ENCODE measurements at places on chromosomes 2 and 18. TPM values are rescaled to one million over a fixed set of nuclear protein-coding genes. Genes with fewer than 3 reads are reported as not detected.

MYOM1 gene
- not detected for total RNA-seq

DLX1 gene
- total RNA-seq, result 1.0 TPM

CREG2 gene
- not detected for total RNA-seq

TCF23 gene
- total RNA-seq, result not detected

DNA sequence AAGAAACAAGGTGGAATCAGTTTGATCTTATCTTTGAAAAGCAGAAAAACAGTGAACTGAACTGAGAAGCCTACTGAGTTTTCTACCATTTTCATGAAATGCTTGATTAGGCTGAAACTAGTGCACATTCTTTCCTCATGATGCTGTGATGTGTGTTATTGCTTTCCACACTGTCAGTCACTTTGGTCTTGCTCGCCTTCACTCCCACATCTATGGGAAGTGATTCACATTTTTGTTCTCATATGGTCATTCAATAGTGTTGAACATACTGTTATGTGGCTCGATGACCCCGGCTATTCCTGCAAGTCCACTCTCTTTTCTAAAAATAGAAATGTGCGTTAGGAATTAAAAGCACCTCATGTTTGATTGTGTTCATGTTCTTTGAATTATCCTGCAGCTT lies 129.7 kb downstream of the TGIF1 start:
- H3K27ac ChIP-seq, result no peak overlapping the region
- DNase-seq, result peak; percentile 30
- H3K27me3 ChIP-seq, result no peaks in the 10 kb centered on the region

- no peaks in the 10 kb centered on the region for H3K27me3 ChIP-seq
- no peak overlapping the region for H3K4me3 ChIP-seq
- H3K36me3 ChIP-seq, result no peaks in the 10 kb centered on the region
- DNase-seq, result no peak
These were observed 46.7 kb upstream of the FLACC1 start for GRCh38 chr2:201403880-201404279.

GRCh38 chr2:33292981-33293595 lies 183.4 kb upstream of the RASGRP3 start:
- no peak for DNase-seq
- H3K27ac ChIP-seq, result no peak overlapping the region
- H3K4me3 ChIP-seq, result no peak overlapping the region
- H3K36me3 ChIP-seq, result no peaks in the 10 kb centered on the region
- no peaks in the 10 kb centered on the region for H3K27me3 ChIP-seq

- no peaks in the 10 kb centered on the region for H3K36me3 ChIP-seq
- no peaks in the 10 kb centered on the region for H3K27me3 ChIP-seq
- no peak for DNase-seq
These were observed 125.6 kb downstream of the FMNL2 start for GRCh38 chr2:152460567-152460966.

DNA sequence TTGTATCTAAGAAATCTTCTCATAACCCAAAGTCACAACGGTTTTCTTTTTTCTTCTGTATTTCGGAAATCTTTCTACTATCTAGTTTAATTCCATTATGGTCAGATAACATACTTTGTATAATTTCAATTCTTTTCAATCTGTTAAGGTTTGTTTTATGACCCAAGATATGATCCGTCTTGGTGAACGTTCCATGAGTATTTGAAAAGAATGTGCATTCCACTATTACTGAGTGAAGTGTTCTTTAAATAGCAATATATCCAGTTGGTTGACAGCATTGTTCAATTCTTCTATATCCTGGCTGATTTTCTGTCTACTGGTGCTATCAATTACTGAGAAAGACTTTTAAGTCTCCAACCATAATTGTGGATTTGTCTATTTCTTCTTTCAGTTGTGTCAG lies 414.5 kb downstream of the TNS1 start:
- H3K36me3 ChIP-seq, result no peaks in the 10 kb centered on the region
- DNase-seq, result no peak
- H3K4me1 ChIP-seq, result no peaks in the 10 kb centered on the region
- no peak overlapping the region for H3K4me3 ChIP-seq

DNA sequence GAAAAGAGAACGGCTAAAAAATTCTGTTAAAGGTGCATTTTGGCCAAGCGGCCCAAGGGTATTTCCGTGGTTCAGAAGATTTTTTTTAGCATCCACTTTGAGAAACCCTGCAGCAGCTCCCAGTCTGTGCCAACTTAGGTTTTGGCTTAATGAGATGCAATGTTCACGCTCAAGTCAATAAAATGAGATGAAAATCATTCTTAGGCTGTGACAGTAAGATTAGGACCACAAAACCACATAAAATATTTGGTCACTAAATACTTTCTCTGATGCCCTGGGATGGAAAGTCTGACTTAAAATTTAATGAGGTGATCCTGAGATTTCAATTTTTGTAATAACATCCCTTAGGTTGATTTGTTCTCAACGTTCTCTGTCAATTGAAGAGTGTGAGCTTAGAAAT lies 74.2 kb upstream of the FHL2 start:
- no peak for DNase-seq
- no peak overlapping the region for H3K4me3 ChIP-seq
- no peaks in the 10 kb centered on the region for H3K36me3 ChIP-seq
- no peak overlapping the region for H3K27ac ChIP-seq

GRCh38 chr18:13551305-13551603 lies 175.1 kb downstream of the FAM210A start:
- H3K27ac ChIP-seq, result no peak overlapping the region
- H3K27me3 ChIP-seq, result no peaks in the 10 kb centered on the region
- no peak for DNase-seq

GRCh38 chr2:20224164-20224715 lies 690 bp downstream of the SDC1 start:
- H3K27me3 ChIP-seq, result no peaks in the 10 kb centered on the region
- peak overlapping the region; percentile 60 for H3K27ac ChIP-seq
- DNase-seq, result peak; percentile 61
- no peaks in the 10 kb centered on the region for H3K36me3 ChIP-seq

GRCh38 chr2:7927691-7928090 lies 754.2 kb upstream of the ID2 start:
- H3K36me3 ChIP-seq, result no peaks in the 10 kb centered on the region
- H3K4me1 ChIP-seq, result no peaks in the 10 kb centered on the region
- no peaks in the 10 kb centered on the region for H3K27me3 ChIP-seq
- DNase-seq, result no peak
- H3K27ac ChIP-seq, result no peak overlapping the region
- no peak overlapping the region for H3K4me3 ChIP-seq

DNA sequence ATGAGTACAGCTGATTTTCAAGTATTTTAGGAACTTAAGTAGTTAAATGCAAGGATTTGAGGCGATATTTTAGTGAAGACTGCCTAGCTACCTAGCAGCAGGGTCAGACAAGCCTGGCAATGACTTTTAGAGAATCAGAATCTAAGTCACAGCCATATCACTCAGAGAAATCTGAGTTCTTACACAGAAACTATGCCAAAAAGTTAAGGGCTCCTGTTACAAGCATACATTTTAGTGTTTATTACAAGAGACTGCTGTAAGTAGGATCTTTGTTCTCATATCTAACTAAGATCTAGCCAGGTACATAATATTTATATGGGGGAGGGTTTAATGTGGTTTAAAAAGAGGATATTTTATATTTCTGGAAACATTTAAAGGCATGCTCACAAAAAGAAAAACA lies 37.5 kb downstream of the MAP4K3 start:
- no peak overlapping the region for H3K27ac ChIP-seq
- H3K36me3 ChIP-seq, result no peaks in the 10 kb centered on the region
- H3K4me1 ChIP-seq, result no peaks in the 10 kb centered on the region
- H3K27me3 ChIP-seq, result no peaks in the 10 kb centered on the region
- no peak overlapping the region for H3K4me3 ChIP-seq

DNA sequence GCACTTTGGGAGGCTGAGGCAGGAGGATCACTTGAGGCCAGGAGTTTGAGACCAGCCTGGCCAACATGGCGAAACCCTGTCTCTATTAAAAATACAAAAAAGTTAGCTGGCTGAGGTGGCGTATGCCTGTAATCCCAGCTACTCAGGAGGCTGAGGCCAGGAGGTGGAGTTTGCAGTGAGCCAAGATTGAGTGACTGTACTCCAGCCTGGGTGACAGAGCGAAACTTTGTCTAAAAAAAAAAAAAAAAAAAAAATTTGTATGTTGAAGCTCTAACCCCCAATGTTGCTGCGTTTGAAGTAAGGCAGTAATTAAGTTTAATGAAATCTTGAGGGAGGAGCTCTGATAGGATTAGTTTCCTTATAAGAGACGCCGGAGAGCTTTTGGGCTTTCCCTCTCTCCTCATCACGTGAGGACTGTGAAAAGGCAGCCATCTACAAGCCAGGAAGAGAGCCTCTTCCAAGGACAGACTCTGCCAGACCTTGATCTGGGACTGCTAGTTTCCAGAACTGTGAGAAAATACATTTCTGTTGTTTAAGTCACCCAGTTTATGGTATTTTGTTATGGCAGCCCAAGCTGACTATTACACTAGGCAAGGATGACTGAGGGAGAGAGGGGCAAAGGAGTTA lies 11.5 kb upstream of the PNPT1 start:
- DNase-seq, result no peak
- no peaks in the 10 kb centered on the region for H3K4me1 ChIP-seq
- H3K4me3 ChIP-seq, result no peak overlapping the region
- no peaks in the 10 kb centered on the region for H3K36me3 ChIP-seq
- H3K27ac ChIP-seq, result no peak overlapping the region

- H3K4me3 ChIP-seq, result no peak overlapping the region
- no peaks in the 10 kb centered on the region for H3K4me1 ChIP-seq
- no peak for DNase-seq
- H3K27me3 ChIP-seq, result no peaks in the 10 kb centered on the region
- no peaks in the 10 kb centered on the region for H3K36me3 ChIP-seq
These were observed 101.5 kb upstream of the GPC1 start for GRCh38 chr2:240333985-240334384.

- no peaks in the 10 kb centered on the region for H3K27me3 ChIP-seq
- H3K4me3 ChIP-seq, result no peak overlapping the region
- H3K4me1 ChIP-seq, result peaks cover 12% of the 10 kb centered on the region
- DNase-seq, result no peak
These were observed 115.0 kb downstream of the SPTBN1 start for GRCh38 chr2:54570925-54571694.

- no peak overlapping the region for H3K4me3 ChIP-seq
- DNase-seq, result no peak
- H3K36me3 ChIP-seq, result no peaks in the 10 kb centered on the region
- H3K27ac ChIP-seq, result no peak overlapping the region
- no peaks in the 10 kb centered on the region for H3K27me3 ChIP-seq
- peaks cover 11% of the 10 kb centered on the region for H3K4me1 ChIP-seq
These were observed 23.8 kb upstream of the TXNDC2 start for GRCh38 chr18:9861933-9862332.

DNA sequence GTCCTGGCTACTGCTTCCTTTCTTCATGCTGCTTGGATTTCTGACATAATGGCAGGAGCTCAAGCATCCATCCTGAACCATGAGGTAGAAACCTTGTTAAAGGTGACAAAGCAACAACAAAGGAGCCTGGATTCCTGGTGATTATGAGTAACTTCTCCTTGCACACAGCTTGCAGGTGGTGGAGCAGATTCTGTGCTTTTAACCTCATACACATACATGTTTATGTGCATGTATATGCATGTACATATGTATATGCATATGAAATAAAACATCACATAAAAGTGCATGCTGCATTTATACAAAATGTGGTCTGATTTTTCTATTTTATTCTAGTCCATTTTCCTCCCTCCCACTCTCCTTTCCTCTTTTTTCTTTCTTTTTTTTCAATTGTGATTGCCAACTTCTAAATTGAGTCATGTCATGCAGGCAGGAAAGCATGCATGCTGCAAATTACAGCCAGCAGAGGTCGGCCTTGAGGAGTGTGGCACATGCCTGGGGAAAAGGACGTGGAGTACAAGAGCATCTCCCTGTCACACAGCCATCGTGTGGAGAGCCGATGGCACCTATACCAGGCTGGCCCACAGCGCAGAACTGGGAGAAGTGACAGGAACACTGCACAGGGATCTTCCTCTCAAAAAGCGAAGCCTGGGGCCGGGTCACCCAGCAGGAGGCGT lies 17.9 kb downstream of the LCT start:
- H3K27me3 ChIP-seq, result no peaks in the 10 kb centered on the region
- H3K4me1 ChIP-seq, result no peaks in the 10 kb centered on the region
- H3K27ac ChIP-seq, result no peak overlapping the region
- peaks cover 3% of the 10 kb centered on the region for H3K36me3 ChIP-seq
